ENCODE measurements at places on chromosomes 4 and X.

DNA sequence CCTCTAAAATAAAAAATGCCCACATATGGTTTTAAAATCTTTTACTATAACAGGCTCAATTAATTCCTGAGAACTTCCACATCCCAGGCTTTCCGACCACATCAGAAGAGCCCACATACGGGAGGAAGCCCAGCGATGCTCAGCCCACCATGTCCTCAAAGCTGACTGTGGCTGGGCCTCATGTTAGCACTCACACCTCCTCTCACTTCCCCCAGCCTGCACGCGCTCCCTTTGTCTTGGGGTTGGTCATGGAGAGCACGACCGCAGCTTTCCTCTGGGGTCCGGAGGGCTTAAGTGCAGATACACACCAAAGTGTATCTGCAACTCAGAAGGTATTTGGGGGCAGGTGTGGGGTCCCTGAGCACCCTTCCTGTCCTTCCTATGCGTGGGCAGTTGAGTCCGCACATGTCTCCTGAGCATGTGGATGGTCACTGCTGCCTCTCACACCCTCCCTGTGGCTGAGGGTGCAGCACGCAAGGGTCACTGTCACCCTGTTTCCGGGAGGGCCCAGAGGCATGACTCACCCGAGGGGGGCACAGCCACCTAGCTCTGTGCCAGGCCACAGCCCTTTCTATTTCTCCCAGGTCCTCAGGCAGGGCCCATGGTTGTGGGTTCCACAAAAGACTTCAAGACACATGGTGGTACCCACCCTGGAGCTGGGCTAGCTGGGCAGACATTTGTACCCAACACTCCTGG lies 21.2 kb downstream of the WDR1 start:
- no peak for DNase-seq

DNA sequence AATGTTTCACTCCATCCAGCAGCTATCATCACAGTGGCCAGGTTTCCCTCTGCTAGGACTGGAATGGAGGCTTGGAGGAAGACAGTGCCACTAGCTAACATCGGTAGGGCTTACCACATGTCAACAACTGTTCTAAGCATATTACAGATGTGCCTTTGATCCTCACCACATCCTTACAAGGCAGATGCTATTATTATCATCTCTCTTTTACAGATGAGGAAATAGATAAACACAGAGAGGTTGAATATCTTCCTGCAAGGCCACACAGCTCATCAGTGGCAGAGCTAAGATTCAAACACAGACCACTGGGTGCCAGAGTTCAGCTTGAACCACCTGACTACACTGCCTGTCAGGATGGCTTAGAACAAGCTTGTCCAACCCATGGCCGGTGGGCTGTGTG lies 47.4 kb downstream of the MAMLD1 start:
- no peak for DNase-seq

DNA sequence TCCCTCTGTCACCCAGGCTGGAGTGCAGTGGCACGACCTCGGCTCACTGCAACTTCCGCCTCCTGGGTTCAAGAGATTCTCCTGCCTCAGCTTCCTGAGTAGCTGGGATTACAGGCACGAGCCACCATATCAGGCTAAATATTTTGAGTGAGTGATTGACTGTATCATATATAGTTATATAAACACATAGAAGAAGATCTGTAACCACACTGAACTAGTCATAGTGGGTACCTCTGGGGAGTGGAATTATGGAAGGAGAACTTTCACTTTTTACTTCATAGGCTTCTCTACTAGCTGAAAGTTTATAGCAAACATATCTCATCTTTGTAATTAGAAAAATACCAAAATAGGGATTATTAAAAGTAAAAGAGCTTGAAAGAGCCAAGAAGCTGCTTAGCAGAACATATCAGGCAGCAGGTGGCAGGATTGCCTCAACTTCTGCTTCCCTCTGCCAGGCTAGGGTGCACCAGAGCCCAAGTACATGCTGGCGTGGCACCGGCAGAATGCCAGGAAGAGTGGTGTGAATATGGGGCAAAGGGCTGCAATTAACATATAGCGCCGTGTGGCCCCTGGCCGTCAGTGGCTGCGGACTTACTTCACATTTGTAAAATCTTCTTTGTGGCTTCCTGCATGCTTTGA lies 39.5 kb upstream of the CD40LG start:
- DNase-seq = no peak

DNA sequence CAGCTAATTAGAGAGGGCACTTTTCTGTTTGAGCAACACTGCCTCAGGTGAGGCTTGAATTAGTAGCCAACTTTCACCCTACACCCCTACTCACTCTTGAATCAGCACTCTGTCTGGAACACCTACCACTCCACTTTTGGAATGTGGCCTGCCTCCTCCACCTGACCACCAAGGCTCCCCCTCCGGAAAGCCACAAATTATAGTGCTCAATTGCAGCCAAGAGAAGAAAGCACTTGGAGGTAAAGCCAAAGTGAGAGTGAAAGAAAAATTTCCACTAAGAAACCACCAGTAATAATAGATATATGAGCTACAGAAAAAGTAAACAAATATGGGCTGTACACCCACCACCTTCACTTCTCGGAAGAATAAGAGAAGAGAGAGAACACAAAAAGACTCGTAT lies 41.1 kb downstream of the PPP3CA start:
- DNase-seq = no peak

DNA sequence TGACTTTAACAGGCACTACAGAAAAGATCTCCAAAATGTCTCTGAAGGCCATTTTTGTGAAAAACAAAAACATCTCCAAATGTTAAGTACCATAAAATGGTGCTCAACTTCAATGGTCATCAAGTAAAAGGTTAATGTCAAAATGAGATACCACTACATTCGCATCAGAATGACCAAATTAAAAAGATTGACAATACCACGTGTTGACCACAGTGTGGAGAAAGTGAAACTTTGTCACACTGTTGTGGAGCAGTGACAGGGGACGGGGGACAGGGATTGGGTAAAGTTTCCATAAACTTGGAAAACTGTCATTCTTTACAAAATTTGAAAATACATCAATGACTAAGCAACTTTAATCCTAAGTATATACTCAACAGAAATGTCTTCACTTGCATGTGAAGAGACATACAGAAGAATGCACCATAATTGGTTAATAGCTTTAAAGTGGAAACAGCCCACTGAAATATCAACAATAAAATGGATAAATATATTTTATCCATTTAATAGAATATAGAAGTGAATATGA lies 19.1 kb upstream of the CISD2 start:
- DNase-seq = no peak

DNA sequence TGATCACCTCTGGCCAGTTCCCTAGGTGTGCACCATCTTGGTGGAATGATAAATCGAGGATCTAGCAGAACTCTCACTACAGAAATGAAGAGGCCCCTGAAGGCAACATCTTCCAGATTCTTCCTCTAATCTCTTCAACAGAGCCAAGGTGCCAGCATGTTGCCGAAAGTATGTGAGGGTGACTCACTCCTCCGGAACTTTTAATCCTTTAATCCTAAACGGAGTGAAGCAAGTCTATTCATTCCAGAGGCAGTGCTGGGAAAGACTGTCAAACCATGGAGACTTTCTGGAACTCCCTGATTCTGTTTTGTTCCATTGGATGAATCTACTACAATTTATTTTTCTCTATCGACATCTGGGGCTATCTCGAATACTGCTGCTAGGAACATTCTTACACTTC lies 68.7 kb downstream of the SUPT20HL2 start:
- no peak for DNase-seq

DNA sequence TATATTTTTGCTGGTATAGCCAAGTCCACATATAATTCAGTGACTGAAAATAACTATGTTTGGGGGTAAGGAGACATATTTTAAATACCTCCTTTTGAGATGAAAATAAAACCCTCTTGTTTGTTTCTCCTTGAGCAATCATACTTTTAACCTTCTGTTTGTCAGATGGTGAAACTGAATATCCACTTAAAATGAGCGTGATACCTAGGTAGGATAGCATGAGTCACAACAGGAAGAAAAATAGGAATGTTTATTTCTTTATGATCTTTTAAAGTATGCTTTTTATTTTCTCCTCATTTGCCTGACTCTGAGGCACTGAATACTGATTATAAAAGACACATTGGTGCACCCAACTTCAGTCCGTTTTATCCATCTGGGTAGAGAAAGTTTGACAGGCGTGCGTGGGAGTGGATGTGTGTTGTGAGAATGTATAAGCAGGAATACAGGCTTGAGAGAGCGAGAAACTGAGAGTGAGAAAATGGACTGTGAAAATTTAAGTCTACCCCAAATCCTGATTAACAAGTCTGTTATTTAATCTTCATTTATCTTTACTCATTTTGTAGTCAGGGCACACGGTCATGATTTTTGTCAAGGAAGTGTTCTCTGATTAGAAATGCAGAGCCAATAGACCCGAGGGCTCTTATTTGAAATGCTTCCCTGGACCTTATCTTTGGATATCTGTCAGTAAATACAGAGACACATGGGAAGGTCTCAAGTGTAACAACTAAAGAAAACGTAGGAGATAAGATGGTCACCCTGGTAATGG lies 62.1 kb upstream of the ANTXR2 start:
- DNase-seq = peak; percentile 33

DNA sequence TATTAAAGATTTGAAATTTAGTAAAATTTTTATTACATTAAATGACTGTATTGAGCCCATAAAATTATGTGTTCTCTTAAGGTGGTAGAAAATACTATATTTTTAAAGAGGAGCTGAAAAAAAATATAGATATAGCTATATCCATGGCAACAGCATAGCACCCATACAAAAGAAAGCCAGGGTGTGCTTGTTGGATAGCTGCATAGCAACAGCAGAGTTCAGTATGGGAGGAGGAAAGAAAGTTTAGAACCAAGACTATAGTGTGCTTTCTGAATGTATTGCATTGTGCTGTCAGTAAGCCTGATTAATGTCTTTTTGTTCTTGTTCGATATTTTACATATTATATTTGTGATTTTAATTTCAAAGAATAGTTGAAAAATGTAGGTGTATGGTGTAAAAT lies 78.4 kb downstream of the GRID2 start:
- no peak for DNase-seq

GRCh38 chr4:15551740-15552446 lies 82.2 kb downstream of the CC2D2A start:
- no peak for DNase-seq

All from HFF-Myc (cell line).